ENCODE measurements at places on chromosomes 11 and 22.
A peak's percentile ranks its signal among the peaks of the same experiment; 100 is the strongest.

GRCh38 chr11:104772806-104773241, 125.4 kb downstream of the CASP12 start:
- DNase-seq: peak; percentile 40

DNA sequence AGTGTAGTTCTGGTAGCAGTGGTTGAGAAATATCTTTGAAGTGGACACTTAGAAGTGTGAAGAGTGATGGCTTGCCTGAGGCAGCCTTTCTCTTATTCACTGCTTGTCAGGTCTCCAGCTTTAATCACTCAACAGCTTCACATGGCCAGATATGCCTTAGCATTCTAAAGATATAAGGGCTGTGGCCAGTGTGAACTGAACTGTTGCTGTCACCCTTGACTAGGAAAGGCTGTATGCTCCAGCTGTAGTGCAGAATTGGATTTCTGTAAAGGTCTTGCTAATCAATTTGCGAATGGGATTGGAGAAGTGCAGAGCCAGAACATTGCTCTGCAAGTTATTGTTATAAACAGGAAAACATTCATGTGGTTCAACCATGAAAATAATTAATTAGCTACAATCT, 266.7 kb downstream of the TMEM135 start:
- DNase-seq: no peak

DNA sequence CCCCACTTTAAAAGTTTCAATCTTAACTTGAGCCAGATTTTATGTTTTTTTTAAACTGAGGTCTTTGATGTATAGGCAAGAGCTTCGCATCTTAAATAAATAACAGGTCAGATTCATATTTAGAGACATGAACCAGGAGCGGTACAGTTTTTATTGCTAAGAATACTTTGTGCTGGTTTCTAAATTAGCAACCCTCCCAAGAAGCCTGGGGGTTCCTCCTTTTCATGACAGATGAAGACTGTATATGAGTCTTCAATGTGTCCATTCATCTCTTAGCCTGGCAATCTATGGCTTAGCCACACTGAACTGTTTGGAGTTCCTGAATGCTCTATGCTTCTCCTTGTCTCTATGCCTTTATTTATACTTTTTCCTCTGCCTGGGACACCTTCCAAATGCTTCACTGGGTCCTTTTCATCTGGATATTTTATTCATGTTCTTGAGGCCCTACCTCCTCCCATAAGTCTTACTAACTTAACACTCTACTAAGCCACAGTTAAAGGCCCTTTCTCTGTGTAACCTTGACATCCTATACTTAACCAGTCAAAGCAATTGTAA, 338.6 kb downstream of the INSC start:
- DNase-seq: no peak

DNA sequence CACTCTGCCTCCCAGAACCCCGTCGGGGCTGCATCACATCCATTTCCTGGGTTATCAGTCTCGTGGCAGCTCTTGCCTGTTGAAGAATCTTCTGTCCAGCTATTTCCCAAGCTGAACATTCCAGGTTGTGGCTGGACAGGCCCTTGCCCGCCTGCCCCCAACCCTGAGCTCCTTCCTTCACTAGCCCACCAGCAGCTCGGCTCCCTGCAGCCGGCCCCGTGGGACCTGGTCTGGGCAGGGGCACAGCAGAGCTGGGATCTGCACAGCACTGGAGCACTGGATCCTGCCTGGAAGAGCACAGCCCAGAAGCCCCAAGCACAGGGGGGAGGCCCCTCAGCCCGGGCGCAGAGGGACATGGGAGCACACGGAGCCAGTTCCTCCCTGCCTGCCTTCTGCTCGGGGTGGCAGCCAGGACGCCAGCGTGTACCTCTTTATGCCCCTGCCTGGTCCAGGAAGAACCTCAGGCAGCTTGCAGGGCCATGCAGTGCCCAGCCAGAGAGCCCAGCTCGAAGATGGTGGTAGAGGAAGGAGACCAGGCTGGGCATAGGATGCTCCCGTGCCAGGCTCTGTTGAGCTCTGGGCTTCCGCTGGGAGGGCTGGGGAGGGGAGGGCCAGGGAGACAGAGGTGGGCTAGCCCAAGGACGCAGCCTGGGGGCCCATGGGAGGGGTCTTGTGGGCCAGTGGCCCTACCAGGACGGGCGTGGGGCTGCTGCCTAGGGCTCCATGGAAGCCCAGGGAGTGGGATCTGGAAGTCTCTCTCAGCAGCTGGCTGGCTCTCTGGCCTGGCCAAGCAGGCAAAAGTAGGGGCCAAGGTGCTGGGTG, 16.6 kb upstream of the GNB1L start:
- no peak for DNase-seq

GRCh38 chr11:72702577-72703241, 28.5 kb upstream of the PDE2A start:
- no peak for DNase-seq

DNA sequence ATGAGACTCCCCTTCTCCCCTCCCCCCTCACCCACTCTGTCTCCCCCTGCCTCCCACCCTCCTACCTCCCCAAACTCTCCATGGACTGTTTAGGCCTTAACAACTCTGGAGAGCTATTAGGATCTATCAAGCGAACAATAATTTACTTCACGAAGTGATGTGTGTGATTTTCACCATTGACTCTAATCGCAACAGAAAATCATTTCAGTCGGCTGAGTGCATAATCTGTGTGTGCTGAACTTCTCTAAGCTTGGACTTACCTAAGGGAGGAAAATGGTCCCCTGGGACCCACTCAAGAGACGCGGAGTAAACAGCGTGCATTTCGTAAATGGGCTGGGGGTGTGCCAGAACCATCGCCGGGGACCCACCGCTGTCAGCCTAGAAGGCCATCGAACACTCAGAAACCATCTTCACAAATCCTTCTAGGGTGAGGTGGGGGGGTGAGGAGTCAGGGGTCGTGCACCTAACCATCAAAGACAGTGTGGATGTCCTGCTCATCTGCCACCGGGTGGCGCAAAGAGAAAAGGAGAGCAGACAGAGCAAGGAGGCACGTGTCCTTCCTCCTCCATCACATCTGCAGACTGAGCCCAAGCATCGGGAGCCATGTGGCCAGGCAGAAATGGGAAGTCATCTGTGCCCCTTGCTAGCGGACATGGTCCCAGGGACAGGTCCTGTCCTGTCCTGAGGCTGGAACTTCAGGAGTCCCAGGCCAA, 62.1 kb upstream of the NUP50 start:
- DNase-seq: peak; percentile 47

DNA sequence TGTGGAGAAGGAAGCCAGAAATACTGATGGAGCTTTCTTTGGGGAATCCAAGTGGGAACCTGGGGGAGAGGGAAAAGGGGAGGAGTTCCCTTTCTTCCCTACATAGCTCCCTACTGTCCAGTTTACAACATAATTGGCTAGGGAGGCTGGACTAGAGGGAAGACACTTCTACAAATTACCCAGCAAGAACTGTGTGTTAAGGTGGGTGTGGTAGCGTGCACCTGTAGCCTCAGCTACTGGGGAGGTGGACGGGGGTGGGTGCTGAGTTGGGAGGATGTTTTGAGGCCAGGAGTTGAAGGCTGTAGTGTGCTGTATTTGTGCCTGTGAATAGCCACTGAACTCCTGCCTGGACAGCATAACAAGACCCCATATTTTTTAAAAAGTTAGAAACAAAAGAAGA, 74.0 kb downstream of the NAV2 start:
- DNase-seq: no peak

- no peak for DNase-seq
Measured at GRCh38 chr11:8654503-8654902, 28.0 kb downstream of the TRIM66 start.

DNA sequence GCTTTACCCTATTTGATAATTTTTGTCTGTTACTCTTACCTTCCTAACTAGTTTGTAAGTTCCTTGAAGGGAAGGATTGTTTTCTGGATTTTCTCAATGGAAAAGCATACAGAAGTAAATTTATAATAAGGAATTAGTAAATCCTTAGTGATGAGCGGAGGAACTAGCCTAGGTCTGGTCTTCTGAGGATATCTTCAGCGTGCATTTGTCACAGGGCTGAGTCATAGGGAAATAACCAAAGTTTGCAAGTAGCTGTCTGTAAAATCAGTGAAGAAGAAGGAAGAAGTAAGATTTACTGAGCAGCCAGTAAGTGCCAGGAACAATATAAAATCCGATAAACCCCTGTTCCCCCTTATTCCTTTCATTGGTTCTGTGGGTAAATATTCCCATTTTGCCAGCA, 162.7 kb upstream of the SORL1-AS1 start:
- DNase-seq: peak; percentile 38

GRCh38 chr22:49047447-49047846, 780.2 kb downstream of the BRD1 start:
- DNase-seq: no peak

DNA sequence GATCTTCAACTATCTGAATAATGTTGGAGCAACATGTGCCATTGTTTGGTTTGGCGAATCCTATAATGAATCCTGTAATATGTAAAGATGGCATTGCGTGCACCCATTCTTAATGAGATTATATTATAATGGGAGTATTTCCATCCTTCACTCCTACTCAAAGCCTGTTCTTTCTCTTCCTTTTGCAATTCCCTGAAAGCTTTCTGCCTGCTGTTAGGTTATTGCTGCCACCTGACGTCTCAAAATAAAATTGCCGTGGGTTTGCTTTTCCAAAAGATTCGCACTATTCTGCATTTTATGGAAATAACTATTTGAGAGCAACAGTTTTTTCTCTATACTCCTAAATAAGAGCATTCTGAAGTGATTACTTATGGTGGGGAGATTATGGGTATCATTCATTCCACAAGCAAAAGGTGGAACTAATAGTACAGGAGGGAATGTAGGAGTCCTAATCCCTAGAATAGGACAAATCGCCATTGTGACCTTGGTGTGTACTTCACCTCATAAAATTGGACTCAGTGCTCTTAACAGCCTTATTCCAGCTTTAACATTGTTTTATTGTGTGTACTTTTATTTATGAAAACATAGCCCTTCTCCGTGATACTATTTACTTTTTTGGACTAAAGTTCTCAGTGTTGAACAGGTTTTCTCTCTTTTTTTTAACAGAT, 69.6 kb upstream of the ALKBH3 start:
- DNase-seq: no peak

- no peak for DNase-seq
Measured at GRCh38 chr11:28983780-28984179, 875.6 kb downstream of the METTL15 start.

- DNase-seq: no peak
Measured at GRCh38 chr11:92714111-92714510, 255.3 kb upstream of the MTNR1B start.

DNA sequence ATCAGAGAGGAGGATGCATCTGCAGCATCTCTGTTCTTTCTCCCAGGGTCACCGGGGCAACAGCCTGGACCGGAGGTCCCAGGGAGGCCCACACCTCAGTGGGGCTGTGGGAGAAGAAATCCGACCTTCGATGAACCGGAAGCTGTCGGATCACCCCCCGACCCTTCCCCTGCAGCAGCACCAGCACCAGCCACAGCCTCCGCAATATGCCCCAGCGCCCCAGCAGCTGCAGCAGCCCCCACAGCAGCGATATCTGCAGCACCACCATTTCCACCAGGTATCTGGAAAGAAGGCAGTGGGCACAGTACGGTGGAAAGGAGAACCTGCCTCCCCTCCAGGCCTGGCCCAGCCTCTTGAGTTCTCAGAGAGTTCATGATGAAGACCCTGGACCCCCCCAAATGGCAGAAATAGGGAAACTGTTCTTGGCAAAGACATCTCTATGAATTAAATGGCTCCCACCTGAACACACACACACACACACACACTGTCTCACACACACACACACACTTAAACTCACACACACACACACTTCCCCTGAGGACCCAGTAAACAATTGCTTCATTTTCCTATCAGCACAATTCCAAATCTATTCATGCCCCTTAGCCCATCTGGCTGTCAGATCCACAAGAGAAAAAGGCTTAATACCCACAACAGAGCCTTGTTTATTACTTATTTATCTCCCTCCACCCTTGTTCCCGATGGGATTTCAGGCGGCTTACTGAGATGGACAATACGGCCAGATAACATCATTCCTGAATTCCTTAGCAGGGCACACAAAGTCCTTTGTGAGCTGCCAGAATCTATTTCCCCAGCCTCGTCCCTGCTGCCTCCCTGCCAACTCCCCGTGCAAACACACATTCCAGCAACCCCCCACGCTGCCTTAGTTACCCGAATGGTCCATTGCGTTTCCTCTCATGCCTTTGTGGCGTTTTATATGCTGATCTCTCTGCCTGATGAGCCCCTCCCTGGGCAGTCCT, 8.1 kb downstream of the TMA7B start:
- DNase-seq: no peak

GRCh38 chr11:117462183-117462863, 134.7 kb downstream of the CEP164 start:
- DNase-seq: no peak

GRCh38 chr11:17275400-17276235, 921 bp upstream of the NUCB2 start:
- DNase-seq: no peak

DNA sequence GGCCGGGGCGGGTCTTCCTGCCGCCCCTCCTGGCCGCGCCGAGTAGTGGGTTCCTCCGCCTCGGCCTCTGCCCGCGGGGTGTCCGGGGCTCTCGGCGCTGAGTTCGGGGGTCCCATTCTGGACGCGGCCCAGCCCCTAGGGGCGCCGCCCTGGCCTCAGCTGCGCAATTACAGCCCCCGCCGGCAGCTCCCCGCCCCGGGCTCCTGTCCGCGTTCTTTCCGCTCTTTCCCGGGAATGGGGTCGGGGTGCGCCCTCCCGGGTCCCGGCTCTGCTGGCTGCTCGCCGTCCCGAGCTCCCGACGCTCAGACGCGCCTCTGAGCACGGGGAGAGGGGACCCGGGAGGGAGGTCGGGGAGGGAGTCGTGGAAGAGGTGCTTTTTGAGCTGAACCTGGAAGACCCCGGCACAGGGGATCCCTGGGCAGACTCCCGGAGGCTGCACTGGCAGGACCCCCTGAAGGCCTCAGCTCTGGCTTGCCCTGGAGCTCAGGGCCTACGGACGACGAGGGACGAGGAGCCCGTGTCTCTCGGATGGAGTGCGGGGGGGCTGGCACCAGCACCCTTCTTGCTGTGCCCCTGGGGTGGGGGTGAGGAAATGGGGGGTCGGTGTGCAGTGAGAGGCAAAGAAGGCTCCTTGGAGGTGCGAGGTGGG, 558 bp downstream of the TSPAN4 start:
- no peak for DNase-seq

DNA sequence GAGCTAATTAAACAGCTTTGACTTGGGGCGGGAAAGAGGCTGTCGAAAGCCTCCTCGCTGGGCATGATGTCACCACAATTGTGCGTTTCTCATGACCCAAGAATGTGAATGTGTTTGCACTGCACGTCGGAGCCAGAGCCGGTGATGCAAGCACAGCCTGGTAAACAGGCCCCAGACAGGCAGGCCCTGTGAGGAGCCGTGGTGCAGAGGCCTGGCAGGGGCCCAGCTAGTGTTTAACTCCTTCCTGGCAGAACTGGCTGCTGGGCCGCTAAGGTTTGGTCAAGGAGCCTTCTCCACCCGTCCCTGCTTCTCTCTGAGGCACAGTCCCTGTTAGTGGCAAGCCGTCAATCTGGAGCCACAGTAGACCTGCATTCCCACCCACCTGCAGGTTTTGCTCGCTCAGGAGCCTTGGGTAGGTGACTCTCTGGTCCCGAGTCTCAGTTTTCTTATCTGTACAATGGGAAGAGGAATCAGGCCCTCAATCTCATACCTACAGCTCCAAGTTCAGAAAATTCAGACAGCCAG, 25.4 kb upstream of the SMTN start:
- peak; percentile 89 for DNase-seq

Measured in hepatic stellate cell (primary cell).